ENCODE measurements at places on chromosomes 2 and 18.

- DNase-seq, result no peak
Observed at GRCh38 chr18:52537261-52537660, 197.3 kb downstream of the DCC start.

- no peak for DNase-seq
Observed at GRCh38 chr2:233130481-233131020, 70.4 kb downstream of the INPP5D start.

- peak; percentile 85 for DNase-seq
Observed at GRCh38 chr2:38533180-38533579, 69.5 kb downstream of the HNRNPLL start.

DNA sequence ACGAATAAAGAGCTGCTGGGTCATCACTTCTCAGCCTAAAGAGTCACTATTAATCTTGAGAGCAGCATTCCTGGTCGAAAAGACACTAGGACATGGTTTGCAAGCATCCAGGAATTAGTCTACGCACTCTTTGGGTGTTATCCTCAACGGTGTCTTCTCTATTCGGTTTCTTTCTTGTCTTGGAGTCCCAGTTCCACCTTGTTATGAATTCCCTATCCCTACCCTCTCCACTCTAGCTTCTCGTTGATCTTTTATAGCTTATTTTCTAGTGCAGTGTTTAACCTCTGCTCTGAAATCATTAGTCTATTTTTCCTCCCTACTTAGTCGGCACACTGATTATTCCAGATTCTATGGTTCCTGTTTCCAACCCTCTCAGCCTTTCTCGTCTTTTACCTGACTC is 158.1 kb upstream of the LRRTM1 start:
- DNase-seq, result no peak

- no peak for DNase-seq
Observed at GRCh38 chr2:215598376-215598975, 162.6 kb upstream of the FN1 start.

GRCh38 chr2:159758239-159758638 is 39.8 kb downstream of the CD302 start:
- DNase-seq, result no peak

- DNase-seq, result peak; percentile 11
Observed at GRCh38 chr2:168160897-168161296, 86.5 kb downstream of the STK39 start.

DNA sequence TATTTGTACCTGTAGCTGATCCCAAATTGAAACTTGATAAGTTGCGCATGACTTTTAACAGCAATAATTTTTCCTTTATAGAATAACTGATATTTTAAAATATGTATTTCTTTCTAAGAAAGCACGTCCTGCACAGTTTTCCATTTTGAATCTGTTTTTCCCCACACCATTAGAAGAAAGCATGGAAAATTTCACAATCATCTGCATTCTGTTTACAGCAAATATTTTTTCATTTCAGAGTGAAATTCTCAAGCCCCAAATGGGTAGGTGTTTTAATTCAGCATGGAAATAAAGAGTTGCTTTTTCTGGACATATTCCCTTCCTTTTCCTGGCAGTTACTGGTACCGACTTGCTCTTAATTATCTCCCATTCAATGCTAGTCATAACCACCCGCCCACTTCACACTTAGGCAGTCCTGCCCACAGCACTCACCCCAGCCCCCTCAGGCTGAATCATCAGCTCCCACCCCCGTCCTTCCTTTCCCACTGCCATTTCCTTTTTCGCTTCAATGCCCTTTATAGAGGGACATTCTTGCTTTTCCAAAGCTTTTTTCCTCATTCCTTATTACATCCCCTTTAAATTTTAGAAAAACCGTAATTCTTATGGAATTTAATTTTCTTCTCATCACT is 89.2 kb upstream of the GLS start:
- DNase-seq, result no peak

GRCh38 chr2:200042102-200042735 is 86.8 kb downstream of the MAIP1 start:
- no peak for DNase-seq

Measured in GM20000 (cell line).